Panc1 (cell line): ENCODE measurements at places on chromosomes 3 and 15.

GRCh38 chr3:173870976-173871375 lies 473.4 kb downstream of the NLGN1 start:
- DNase-seq, result no peak

DNA sequence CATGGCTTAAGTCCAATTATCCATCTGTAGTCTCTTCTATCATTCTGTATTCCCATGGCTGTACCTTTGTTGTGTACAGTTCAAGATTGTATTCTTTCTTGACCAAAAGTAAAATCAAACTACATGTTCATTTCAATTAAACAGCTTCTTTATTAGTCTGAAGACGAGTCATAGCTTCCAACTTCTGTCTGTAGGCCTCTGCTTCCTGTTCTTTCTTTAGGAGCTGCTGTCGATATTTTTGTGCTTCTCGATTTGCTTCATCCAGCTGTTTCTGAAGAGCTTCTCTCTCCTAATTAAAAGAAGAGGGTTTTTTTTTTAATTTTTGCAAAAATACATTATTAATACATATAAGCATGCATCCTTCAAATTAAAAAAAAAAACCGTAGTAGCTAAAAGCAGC lies 13.0 kb upstream of the HDC start:
- no peak for DNase-seq

DNA sequence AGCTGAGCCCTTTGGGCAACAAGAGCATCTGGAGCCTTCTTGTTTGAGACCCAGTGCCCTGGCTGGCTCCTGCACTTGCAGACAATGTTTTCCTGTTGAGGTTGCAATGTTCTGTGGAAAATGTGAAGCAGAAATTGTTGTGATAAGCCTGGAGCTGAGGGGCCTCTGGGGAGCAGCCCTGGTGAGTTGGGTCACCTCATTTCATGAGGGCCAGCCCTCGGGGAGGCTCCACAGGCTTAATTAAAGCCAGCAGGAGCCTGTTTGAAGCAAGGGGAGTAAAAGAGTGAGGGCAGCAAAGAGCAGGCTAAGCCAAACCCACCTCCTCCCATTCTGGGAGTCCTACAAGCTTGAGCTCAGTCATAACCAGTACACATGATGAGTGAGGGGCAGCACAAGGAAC lies 154.3 kb downstream of the ALDH1A2 start:
- no peak for DNase-seq

DNA sequence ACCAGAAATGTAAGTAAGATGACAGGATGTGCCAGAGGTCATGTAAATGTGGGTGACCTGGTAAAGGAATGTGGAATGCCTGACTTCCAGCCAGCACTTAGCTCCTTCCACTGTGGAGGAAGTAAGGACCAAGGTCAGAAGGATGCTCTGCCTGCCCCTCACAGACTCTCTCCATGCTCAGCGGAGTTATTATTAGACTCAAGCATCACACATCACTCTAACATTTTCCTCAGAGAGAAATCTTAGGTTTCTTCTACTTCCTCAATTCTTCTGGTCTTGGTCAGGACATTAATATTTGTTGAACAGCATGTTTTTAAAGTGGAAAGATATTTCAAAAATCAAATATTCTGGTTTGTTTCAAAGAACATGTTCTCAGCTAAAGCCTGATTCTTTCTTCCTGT lies 231.4 kb upstream of the WNT5A start:
- DNase-seq, result no peak

DNA sequence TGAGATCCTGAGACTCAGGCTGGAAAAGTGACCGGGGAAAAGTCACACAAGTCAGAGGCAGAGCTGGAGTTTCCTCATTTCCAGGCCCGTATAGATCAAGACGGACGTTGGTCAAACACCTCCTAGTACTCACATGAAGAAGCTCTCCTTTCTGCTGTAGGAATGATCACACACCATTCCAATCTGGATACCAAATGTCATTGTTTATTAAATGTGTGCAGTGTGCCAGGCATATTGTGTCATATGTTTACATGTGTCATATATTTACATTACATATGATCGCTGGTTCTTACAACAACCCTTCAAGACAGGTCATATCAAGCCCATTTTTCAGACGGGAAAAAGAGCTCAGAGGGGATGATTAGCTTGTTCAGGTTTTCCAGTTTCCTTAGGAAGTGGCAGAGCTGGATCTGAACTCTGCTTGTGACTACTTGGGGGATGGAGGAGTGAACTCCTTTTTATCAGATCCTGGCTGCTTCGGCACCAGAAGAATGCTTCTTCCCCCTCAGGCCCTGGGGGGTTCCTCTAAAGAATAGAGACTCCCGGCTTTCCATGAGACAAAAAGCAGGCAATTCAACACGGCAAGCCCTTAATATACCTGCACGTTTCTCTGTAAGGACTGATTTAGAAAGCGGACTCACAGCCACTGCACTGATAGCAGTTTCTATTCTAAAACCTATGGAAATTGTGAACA lies 41.9 kb downstream of the FAM43A start:
- no peak for DNase-seq

GRCh38 chr15:83305704-83306291 lies 21.3 kb upstream of the BNC1 start:
- DNase-seq, result no peak

DNA sequence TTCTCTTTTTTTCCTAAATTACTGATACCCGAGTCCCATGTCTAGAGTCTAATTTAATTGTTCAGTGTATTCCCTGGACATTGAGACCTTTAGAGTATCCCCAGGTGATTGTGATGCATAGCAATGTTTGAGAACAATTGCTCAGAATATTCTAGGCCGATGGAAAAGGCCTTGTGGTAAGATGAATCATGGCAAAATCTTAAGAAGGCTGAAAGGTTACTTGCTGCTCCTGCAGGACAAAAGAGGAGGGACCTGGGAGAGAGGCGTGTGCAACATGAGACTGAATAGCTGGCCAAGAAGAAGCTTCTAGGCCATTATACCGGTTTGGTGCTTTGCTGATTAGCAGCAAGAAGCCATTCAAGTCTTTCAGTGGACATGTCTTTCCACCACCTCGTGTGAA lies 256.6 kb downstream of the ROBO2 start:
- DNase-seq, result no peak

GRCh38 chr15:75584121-75584520 lies 5.0 kb upstream of the PTPN9 start:
- no peak for DNase-seq

DNA sequence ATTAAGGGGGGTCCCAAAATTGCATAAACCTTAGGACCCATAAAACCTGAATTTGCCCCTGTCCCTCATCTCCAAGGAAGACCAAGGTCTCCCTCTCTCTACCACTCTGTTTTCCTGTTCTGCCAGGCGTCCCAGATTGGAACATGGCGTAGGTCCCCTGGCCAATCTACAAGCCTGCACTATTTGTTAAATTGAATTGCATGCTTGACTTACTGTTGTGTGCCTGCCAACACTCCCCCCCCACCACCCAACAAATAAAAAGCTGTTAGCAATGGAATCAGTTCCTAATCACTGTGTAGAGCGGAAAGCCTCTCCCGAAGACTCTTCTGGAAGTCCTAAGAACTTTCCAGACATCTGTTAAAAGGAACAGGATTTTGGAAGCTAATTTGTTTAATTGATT lies 11.7 kb downstream of the CTXND1 start:
- no peak for DNase-seq

- no peak for DNase-seq
Observed at GRCh38 chr15:93185796-93186195, 96.8 kb upstream of the RGMA start.

DNA sequence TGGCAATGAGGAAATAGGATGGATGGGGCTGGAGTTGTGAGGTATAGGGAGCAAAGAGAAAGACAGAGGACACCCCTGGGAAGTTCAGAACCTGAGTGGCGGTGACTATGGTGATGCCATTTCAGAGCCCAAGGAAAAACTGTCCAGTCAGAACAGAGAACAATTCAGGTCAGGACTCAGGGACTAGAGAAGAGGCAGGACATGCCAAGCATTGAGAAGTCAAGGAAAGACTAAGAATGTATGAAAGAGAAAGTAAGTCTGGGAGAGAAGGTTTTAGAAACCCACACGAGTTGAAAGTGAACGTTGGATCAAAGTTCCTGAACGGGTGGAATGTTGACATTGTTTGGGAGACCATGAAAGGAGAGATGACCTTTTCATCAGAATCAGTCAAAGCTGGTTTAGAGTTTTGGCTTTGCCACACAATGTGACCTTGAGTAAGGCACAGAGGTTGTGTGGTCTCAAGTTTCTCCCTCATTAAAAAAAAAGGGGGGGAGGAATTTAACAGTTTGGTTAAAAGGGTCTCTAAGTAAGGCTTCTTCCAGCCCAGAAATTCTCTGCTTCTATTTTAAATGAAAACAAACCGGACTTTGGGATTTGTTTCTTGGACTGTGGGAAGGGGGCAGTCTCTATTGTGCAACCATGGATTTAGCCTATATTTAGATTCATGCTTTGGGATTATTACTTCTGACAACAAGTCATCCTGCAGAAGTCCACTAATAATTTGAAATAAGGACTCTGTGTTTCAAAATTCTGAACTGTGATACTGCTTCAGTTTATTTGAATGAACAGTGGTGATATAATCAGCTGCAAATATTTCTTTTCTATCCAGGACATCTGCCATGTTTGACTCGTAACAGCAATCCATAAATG lies 315.9 kb upstream of the TBL1XR1 start:
- DNase-seq, result no peak

- DNase-seq, result no peak
Observed at GRCh38 chr3:53806182-53807116, 39.8 kb downstream of the CHDH start.

- no peak for DNase-seq
Observed at GRCh38 chr3:67774676-67775075, 120.3 kb upstream of the SUCLG2 start.

DNA sequence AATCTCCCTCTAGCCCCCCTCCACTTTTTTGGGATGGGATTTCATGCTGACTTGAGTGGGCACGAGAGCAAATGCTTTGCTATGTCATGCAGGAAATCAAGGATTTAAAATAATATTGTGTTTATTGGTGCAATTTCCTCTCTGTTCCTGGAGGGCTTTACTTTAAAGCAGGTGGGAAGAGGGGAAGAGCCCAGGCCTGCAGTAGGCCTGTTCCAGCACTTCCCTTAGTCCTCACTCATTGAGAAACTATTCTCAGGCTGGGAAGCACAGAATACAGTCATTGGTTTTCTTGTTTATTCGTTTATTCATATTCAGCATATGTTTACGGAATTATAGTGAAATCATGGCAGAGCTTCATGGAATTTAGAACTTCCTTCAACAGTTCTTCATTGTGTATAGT lies 41.7 kb upstream of the SPSB4 start:
- no peak for DNase-seq

DNA sequence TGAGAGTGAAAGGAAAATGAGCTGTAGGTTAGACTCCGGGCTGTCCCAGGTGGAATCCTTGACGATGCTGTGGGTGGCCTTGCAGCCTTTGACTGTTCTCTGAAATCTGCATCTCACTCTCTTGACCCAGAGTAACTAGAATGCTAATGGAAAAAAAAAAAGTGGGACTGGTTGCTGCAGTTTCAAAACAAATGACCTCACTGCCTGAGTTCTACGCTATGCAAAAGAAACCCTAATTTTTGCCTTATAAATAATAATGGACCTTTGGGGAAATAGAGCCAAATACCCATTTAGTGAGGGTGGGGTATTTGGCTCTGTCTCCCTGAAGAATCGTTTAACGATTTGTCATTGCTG lies 309.7 kb upstream of the C2CD4B start:
- no peak for DNase-seq

GRCh38 chr3:185552358-185552877 lies at the start of gene LIPH:
LIPH (minus strand) TSS chr3:185552588; CDS start chr3:185552471, 117 bp downstream.
- peak; percentile 89 for DNase-seq

DNA sequence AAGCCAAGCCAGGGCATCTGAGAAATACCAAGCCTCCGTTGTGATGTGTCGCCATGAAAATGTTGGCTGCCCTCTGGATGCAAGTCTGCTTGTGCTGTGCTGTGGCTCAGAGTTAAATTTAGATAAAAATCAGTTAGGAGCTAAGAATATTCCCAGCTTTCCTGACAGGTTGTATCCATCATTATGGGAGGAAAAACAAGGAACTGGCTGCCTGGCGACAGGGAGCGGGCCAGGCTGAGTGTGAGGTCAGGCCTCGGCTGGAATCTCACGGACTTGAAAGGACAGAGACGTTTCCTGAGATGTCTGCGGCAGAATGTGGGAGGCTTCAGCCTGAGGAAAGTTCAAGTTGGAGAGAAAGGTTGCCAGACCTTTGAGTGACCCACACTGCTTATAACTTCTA lies 213.8 kb downstream of the THSD4 start:
- no peak for DNase-seq

DNA sequence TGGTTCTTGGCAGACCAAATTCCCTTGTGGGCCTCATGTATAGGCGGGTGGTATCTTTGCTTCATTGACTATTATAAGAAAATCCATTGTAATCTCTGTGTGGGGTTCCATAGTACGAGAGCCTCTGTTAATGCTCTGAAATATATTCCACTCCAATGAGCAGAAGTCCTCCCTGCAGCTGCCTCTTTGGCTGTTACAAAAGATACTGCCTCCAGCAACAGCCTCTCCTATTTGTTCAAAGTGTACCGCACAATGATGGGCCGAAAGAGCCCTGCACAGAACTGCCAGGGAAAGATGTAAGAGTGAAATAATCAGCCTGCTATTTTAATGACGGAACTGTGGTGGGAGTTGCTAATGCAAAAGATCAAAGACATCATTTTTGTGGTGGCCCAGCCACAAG lies 48.9 kb downstream of the GRK7 start:
- DNase-seq, result no peak

GRCh38 chr3:146712806-146713205 lies 107.7 kb upstream of the PLSCR5 start:
- DNase-seq, result no peak

- no peak for DNase-seq
Observed at GRCh38 chr3:149783576-149783975, 8.8 kb downstream of the ANKUB1 start.

- no peak for DNase-seq
Observed at GRCh38 chr15:101262551-101262950, 10.7 kb upstream of the CHSY1 start.

DNA sequence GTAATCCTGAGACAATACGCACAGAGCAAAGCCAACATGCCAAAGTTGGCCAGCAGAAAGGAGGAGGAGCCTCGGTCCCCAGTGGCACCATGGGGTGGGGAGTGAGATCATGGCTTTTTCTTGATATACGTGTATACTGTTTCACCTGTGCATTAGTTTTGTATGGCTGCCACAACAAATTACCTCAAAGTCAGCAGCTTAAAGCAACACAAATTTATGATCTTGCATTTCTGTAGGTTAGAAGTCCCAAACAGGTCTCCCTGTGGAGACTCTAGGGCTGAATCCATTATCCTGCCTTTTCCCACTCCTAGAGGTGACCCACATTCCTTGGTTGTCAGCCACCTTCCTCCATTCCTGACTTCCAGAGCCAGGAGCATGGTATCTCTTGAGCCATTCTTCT lies 176.9 kb upstream of the NSMCE3 start:
- no peak for DNase-seq

DNA sequence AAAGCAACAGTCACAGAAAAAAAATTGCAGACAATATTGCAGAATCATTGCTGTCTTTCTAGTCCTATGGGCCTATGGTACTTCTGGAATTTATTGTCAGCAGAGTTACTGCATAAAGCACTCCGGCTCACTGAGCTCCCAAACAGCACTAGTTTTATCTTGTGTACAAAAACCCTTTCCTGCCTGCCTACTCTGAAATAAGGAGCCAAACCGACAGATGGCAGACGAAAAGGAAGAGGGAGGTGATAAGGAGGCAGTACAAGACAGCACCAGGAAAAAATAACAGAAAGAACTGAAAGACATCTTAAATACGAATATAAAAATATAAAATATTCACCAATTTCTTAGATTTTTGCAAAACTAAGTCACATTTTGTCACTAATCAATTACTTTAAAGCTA lies 15.6 kb downstream of the HERC1 start:
- no peak for DNase-seq

- no peak for DNase-seq
Observed at GRCh38 chr3:193775421-193776077, 182.5 kb downstream of the OPA1 start.
